ENCODE measurements at places on chromosomes 4 and X. TPM values are rescaled to one million over a fixed set of nuclear protein-coding genes. Genes with fewer than 3 reads are reported as not detected.

DNA sequence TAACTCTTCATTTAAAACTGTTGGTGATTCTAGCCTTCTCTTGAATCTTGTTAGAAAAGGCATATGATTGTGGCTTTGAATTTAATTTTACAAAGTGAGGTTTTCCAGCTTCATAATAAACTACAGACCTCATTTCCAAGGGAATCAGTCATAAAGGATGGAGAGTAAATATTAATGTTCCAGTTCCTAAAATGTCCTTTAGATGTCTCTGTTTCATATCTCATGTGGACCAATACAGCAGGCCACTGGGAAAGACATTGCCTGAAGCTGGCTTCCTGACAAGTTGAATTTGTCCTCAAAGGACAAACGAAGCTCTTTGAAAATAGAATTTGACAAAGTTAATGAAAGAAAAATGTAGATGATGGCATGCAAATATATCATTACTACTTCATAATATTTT is 125.4 kb downstream of the ZNF330 start:
- no peak for DNase-seq

DNA sequence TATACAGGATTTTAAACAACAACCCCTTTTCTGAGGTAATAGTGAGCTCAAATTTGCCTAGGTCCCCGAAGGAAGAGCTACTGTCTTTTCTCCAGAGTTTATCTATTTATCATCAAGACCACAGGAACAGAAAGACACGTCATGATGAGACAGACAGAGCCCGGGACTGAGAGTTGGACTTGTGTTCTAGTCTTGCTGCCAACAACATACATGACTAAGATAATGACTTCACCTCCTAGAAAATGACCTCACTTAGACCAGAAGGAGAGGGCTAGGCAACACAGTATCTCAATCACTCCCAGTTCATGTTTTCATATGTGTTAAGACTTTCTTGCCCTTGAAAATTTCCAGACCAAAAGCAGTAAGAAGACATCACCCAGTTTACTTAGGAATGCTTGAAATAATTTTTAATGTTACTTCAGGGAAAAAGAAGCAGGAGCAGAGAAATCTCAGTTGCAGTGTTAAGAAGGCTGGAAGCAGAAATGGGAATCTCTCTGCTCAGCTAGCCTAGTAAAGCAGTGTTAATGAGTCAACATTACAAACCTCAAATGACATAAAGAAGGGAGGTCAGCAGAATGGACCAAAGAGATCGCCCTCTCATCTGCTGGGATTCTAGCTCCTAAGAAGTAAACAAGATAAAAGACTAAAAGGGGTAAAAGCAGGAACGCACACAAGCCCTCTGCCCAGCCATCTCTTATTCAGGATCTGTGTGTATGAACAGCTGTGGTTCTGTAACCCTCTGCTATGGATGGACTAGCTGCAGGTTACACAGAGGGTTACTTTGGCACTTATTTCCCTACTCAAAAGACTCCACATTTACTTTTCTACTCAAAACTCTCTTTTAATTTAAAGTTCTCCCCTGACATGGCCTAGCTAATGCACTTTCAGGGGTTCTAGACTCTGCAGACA is 24.8 kb downstream of the PDGFC start:
- DNase-seq, result no peak

GRCh38 chrX:148541584-148541940 is 41.1 kb downstream of the AFF2 start:
- no peak for DNase-seq

GRCh38 chr4:154877110-154877760 is 96.2 kb downstream of the RBM46 start:
- no peak for DNase-seq

DNA sequence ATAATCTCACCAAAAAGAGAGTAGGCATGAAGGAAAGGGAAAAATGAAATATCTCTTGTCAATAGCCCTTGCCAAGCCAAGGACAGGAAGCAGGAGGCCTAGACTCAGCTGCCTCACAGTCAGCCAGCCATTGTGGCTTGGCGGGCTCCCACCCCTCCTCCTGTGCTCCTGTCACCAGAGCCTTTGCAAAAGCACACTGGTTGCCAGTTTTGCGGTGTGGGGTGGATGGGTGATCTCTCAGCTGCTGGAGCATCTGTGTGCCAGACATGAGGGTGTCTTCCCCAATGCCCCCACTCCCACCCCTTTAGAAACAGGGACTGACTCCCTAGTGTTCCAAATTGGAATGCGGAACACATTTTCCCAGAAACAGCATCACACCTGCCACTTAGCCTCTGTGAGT is 26.1 kb downstream of the ARHGEF6 start:
- DNase-seq, result peak; percentile 50

The PABPC1L2A gene
- polyA plus RNA-seq, result not detected

The PRRG1 gene
- 3.0 TPM for polyA plus RNA-seq

GRCh38 chr4:17009871-17010367 is 111.5 kb upstream of the LDB2 start:
- DNase-seq, result no peak

The PWWP3B gene
- polyA plus RNA-seq, result 2.9 TPM

GRCh38 chr4:40924096-40924792 is 174.5 kb downstream of the NSUN7 start:
- DNase-seq, result peak; percentile 35

GRCh38 chr4:52251864-52252263 is 200.8 kb downstream of the SPATA18 start:
- no peak for DNase-seq

- no peak for DNase-seq
Observed at GRCh38 chr4:131644619-131645018, 1504.5 kb upstream of the PCDH10 start.

DNA sequence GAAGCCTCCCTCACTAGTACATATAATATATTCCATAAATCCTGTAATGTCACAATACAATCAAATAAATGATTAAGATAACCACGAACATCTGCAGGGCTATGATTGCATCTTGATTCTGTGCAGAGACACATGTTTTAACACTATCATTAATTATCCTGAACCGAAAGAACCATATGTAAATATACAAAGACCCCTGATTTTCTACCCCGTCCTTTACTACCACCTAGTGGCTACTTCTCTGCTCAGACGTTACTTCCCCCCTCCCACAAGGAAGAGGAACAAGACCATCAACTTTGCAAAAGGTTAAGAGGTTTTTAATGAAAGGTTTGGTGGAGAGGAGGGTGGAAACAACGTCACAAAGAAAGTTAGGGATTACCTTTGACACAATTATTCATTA is 134.0 kb downstream of the COL4A6 start:
- DNase-seq, result no peak

- DNase-seq, result peak; percentile 75
Observed at GRCh38 chr4:123555233-123555806, 158.7 kb downstream of the SPRY1 start.

DNA sequence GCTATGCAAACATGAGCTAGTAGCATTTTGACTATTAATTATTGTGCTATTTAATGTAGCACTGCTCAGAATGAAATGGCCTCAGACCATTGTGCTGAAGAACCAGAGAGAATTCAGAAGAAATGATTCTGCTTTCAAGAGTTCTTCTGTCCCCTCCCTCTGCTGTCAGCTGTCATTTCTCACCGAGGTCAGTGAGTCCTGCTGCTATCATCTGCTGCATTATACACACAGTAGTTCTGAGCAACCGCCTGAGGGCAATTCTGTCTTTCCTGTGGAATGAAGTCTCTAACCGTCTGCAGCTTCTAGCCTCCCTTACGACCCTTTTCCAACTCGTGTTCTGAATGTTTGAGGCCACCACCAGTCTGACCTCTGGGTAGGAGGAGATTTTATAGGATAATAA is 249.4 kb downstream of the HNRNPD start:
- no peak for DNase-seq

The PSAPL1 gene
- polyA plus RNA-seq, result not detected

- no peak for DNase-seq
Observed at GRCh38 chr4:170804930-170805329, 715.2 kb upstream of the AADAT start.

DNA sequence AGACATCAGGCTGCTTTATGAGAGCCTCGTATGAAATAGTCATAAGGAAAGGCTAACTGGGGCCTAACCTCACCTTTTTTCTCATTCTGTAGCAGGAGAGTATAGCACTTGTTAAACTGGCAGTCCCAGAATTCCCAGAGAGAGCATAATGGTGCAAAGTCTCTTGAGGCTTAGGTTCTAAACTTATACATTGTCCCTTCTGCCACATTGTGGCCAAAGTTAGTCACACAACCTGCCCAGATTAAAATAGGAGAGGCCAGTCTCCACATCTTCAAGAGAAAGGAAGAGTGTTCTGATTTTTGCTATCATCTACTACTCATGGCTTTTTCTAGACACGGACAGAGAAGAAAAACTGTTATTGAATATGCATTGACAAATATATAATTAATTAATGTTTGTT is 1588.9 kb upstream of the PCDH7 start:
- DNase-seq, result no peak

The CXCL3 gene
- 1.9 TPM for polyA plus RNA-seq

DNA sequence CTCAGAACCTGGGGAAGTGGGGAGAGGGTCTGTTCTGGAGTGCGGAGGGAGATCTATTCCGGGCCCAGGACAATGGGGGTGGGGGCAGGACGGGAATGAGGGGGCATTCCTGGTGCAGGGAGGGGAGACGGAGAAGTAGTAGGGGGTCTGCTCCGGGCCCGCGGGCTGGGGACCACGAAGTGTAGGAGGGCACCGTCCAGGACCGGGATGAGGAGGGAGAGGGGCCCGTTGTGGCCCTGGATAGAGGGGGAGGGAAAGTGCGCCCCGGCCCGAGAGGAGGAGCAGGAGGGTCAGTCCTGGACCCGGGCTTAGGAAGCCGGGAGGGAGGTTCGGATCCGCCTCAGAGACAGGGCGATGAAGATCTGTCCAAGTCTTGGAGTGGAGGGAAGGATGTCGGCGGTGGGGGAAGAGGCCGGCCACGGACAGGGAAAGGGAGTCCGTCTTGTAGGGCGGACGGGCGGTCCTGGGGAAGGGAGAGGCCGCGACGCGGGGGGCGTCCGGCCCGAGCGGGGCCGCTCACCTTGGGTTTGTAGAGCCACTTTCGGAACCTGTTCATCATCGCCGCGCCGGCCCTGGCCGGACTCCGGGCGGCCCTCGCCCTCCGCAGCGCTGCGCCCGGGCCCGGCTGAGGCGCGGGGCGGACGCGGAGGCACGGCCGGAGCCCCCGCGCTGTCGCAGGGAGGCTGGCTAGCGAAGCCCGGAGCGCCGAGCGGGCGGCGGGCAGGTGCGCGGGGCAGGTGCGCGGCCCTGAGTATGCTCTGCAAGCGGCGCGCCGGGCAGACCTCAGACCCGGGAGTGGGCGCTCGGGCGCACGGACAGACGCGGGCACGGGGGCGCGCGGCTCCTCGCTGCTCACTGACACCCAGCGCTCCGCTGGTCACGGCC is at the start of gene ZFYVE28:
ZFYVE28 (minus strand) TSS at position 881 of the 885 bp plus-strand sequence; CDS start at position 559, 322 bp downstream.
- no peak for DNase-seq

DNA sequence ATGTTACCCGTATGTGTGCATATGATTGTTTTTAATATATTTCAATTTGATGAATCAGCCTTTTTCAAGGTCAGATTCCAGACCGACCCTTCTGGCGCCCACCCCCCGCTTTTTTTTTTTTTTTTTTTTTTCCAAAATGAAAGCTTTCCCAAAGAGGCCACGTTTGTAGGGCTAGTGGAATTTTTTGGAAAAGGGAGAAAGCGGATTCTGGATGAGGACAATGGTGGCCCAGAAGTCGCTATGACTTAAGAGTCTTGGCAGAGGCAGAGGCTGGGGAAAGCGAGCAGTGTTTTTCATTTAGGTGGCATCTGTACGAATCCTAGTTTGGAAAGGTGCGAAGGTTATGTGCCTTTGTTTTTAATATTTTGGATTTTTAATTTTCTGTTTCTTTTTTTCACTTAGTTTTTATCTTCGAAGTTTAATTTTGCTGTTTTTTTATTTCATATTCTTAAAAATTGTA is 14.6 kb downstream of the NDUFB11 start:
- no peak for DNase-seq

The BBS7 gene
- polyA plus RNA-seq, result 8.5 TPM

DNA sequence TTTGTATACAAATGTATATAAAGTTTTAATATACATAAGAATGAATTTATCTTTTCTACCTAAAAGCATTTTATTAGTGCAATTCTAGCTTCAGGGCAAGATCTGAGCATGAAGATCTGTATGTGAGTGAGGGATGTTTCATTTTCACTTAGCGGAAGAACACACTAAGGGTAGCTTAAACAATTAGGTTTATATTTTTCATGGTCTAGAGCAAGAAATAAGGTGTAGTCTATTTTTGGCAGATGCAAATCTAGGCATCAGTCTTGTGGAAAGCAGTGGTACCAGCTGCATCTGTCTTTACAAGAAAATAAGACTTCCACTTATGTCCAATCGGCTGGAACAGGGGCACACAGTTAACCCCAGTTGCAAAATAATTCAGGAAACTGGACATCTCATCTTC is 433.3 kb downstream of the ADAM29 start:
- DNase-seq, result no peak

DNA sequence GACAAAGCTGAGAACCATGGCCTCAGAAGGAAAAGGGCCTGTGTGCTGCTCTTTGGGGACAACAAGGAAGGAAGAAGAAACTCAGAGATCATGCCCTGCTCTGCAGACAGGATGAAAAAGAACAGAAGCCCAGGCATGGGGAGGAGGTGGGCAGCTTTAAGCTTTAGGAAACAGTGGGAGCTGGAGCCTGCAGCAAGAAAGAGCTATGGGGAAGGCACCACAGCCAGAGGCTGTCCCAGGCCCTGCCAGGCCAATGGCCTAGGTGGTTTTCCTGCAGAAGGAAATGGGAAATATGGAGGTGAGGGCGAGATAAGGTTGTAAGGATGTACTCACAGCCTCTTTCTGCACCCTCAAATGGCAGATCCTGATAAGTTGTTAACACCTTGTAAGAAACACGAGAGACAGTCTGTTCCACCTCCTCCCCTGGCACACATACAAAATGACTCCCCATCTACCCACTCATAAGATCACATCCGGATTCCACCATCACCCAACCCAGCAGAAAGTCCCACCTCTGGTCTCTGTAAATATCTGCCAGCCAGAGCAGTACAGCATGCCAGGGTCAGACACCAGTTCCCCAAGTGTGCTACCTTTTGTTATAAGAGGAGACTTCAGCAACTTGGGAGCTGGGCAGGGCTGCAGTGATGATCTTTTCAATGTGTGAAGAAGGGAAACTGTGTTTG is 105.2 kb downstream of the RTL5 start:
- DNase-seq, result no peak

All from heart right ventricle (tissue), 16 donors.